Glutamatergic neuron (in vitro differentiated cells): ENCODE measurements at places on chromosomes 12 and 14.

GRCh38 chr14:35940291-35940690, 114.2 kb downstream of the BRMS1L start:
- no peak for DNase-seq

GRCh38 chr14:104473649-104474494, 105.7 kb upstream of the C14orf180 start:
- DNase-seq = no peak

GRCh38 chr12:115185506-115185905, 501.5 kb upstream of the TBX3 start:
- DNase-seq = no peak

- peak; percentile 74 for DNase-seq
Measured at GRCh38 chr12:95548539-95549391, 2.5 kb downstream of the USP44 start.

DNA sequence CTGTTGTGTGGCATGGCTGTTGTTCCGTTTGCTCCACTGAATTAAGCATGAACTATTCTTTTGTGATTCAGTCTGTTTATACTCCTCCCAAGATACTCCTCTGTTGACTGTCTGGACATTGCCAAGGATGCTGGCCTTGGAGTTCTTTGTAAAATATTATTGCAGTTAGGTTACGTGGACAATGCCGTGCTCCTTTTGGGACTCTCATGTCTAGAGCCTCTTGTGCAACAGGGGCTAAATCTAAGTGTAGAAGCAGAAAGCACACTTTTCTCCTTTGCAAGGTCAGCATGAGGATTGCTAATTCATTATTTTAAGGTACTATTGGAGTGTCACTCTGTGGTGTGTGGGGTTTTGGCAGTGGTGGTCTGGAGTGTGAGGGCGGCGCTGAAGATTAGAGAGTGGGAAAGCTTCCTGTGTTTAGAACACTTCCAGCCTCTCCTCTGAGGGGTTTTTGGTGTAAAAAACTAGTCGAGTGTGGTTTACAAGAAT, 125.4 kb downstream of the SAMD4A start:
- DNase-seq = no peak

- no peak for DNase-seq
Measured at GRCh38 chr14:21081521-21082142, 11.5 kb downstream of the ARHGEF40 start.

DNA sequence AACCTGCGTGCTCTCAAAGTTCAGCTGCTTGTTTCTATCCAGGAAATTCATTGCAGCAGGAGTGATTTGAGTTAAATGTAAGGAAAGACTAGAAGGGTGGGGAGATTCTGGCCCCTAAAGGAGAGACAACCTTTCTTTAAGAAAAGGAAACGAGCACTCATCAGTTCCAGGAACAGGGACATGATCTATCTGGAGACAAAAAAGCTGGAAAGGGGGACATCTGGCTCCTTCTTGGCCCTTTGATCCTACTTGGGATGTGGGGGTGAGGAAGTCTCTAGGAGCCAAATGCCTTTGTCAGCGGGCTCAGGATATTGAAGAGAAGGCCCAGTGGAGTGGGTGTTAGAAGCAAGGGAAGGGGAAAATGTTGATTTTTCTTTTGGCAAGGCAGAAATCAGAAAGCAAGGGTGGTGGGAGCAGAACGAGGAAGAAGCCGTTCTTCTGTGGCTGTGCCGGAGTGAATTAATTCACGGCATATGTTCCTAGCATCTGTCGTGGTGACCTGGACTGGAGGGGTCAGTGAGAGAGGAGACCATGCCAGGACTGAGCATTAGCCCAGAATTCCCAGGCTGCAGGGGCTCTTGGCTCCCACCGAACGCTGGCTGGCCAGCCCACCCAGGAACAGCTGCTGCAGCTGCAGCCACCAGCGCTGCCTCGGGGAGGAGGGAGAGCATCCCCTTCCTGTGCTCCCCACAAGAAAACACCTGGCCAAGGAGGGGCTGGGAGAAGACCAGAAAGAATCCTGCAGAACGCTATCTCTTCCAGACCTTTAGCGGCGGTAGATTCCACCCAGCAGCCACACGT, 62.8 kb upstream of the GPATCH2L start:
- DNase-seq = no peak

DNA sequence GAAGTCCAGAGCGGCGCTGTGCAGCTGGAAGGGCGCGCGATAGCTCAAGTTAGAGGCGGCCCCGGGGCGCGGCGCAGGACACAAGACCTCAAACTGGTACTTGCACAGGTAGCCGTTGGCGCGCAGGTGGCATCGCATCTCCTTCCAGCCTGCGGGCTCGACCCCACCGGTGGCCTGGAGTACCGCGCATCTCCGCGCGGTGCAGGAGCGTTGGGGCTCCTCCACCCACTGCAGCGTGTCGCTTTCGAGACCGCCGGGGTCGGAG, 553 bp downstream of the CLEC14A start:
- DNase-seq = peak; percentile 52

GRCh38 chr12:6950401-6950801, 755 bp upstream of the PTPN6 start:
- no peak for DNase-seq

GRCh38 chr14:51331486-51332367, 91.7 kb downstream of the TMX1 start:
- no peak for DNase-seq

DNA sequence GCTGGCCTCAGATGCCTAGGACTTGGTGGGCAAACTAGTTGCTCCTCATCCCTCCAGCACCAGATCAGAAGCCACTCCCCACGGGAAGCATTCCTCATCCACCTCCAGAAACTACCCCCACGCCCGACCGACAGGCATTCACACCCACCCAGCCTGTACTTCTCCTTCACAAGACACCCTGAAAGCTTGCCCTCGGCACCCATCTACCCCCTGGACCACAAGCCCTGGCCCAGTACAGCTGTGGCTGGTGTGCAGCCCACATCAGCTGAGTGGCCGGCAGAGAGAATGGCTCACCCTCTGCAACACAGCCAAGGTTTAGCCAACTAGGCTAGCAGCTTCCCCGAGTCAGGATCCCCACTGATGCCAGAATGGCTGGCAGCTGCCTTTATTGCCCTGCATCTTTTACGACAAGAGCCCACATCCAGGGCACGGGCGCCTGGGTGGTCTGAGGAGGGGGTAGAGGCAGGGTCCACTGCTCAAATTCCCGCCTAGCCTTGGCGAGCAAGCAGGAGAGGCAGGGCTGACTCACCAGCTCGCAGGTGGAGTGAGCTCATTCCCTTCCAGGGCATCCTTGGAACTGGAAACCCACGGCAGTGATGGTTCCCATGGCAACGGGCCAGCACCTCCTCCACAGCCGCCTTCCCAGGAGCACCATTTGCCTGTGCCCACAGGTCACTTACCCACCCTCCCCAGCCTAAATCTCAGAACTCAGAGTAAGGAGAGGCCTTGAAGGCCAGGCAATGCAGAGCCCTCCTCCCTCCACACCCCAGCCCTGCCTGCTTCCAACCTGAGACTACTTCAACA, 17.1 kb downstream of the ACTN1 start:
- no peak for DNase-seq

GRCh38 chr12:3295646-3296408, 195.2 kb upstream of the PRMT8 start:
- DNase-seq = no peak

GRCh38 chr12:63882844-63883243, 38.3 kb downstream of the SRGAP1 start:
- DNase-seq = peak; percentile 73

GRCh38 chr12:122830517-122831214, 4.6 kb upstream of the HIP1R start:
- DNase-seq = no peak

DNA sequence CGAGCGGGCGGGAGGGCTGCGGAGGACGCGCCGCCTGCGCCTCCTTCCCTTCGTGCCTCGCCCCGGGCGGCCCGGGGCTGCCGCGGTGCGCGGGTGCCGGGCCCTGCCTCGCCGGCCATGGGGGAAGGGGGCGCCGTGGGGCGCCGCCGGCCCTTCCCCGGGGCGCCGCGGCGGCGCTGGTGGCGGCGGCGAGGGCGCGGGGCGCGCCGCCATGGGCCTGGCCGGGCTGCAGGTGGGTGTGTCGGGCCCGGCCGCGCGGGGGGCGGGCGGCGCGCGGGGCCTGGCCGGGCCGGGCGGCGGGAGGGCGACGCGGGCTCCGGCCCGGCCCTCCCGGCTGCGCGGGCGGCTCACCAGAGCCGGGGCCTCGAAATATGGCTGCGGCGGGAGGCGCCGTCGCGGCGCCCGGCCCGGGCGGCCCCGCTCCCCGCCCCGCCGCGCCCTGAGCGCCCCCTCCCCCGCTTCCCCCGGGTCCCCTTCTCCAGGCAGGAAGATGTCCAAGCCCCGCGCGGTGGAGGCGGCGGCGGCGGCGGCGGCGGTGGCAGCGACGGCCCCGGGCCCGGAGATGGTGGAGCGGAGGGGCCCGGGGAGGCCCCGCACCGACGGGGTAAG, 5.1 kb downstream of the KMT5A start:
- DNase-seq = peak; percentile 31

DNA sequence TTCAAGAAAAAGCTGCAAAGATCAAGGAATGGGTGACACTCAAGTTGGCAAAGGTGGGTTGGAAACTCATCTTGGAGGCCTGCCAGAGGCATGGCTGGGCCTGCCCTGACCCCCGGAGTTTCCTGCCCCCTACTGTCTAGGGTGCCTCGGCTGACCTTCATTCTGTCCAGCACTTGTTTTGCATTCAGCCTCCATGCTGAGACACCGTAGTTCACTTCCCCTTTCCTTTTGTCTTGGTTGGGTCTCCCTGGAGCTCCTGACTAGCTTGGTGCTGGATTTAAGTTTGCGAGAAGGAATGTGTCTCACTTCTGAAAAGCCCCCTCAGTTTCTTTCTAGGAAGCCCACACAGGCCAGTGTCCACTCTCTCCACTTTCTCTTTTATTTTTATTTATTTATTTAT, 26.5 kb downstream of the PLEKHH1 start:
- DNase-seq = no peak

DNA sequence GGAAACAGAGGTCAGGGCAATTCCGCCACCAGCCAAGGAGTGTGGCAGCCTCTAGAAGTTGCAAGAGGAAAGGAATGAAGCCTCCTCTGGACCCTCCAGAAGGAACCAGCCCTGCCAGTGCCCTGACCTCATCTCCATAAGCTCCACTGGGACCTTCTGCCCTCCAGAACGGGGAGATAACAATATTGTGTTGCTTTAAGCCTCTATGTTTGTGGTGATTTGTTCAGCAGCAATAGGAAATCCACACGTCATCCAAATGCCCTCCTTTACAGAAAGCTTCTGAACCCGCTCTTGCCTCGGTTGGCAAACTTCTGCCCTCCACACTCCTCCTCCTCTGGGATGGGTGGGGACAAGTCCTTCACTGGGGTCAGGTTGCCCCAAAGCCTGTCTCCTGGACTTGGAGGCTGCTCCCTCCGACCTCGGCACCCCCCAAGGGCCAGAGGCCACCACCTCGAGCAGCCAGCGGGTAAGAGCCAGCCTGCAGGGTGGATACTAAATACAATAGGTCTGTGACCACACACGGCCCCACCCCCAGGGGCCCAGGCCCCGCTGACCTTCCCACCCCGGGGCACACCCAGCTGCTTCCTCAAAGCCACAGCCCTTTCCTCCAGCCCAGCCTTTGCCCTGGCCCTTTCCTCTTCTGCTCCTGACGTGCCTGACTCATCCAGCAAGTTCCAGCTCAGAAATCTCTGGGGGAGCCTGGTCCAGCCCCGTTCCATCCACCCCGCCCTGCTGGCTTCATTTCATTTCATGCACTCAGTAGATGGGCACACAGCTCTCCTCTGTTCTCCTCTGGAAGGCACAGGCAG, 58.7 kb upstream of the NCOR2 start:
- peak; percentile 39 for DNase-seq

DNA sequence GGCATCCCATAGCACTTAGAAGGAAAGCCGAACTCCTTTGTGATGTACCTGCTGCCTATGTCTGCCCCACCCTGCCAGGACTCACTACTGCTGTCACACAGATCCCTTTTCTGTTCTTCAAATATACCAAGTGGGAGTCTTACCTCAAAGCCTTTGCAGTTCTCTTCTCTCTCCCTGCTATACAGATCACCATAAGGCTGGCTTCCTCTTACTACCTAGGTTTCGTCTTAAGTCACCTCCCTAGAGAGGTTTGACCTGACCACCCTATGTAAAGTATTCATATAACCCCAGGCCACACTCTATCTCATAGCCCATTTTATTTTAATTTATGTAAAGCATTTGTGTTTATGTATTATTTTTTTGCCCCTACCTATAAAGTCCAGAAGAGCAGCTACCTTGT, 117.6 kb downstream of the CRADD start:
- DNase-seq = no peak

GRCh38 chr12:62512901-62513300, 46.3 kb downstream of the MON2 start:
- DNase-seq = no peak

DNA sequence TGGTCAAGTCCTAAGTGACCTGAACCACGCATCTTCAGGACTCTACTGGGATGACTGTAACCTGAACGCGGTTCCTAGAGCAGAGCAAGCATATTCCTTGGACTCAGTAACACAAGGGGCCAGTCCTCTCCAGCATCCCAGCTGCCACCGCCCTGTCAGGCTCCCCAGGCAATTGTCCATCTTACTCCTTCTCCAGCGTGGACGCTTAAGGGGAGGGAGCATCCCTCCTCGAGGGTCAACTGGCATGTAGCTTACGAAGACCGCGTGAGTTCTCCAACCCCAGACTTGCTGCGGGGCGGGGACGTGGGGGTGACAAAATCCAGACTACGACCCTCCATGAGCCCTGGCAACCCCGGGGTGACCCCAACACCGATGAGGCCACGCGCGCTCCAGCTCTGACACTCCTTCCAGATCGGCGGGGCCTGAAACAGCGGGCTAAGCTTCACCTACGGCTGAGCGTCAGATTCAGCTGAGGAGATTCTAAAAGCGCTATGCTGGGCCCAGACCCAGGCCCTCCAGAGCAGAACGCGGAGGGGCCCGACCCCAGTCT, 846 bp upstream of the MTHFD1 start:
- peak; percentile 52 for DNase-seq

DNA sequence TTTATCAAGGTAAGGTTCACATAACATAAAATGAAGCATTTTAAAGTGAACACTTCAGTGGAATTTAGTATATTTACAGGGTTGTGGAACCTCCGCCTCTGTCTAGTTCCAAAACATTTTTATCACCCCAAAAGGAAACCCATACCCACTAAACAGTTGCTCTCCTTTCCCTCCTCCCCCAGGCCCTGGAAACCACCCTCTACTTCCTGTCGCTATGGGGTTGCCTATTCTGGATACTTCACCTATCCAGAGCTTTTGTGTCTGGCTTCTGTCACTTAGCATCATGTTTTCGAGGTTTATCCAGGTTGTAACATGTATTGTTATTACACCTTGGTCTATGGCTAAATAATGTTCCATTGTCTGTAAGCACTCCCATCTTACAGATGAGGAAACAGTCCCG, 27.7 kb upstream of the ZFP36L1 start:
- DNase-seq = no peak

- DNase-seq = no peak
Measured at GRCh38 chr14:75518625-75519024, 3.6 kb upstream of the BATF start.
